ENCODE measurements at places on chromosomes 4 and X.

- no peak for DNase-seq
Measured at GRCh38 chrX:134625315-134625718, 33.0 kb downstream of the PLAC1 start.

DNA sequence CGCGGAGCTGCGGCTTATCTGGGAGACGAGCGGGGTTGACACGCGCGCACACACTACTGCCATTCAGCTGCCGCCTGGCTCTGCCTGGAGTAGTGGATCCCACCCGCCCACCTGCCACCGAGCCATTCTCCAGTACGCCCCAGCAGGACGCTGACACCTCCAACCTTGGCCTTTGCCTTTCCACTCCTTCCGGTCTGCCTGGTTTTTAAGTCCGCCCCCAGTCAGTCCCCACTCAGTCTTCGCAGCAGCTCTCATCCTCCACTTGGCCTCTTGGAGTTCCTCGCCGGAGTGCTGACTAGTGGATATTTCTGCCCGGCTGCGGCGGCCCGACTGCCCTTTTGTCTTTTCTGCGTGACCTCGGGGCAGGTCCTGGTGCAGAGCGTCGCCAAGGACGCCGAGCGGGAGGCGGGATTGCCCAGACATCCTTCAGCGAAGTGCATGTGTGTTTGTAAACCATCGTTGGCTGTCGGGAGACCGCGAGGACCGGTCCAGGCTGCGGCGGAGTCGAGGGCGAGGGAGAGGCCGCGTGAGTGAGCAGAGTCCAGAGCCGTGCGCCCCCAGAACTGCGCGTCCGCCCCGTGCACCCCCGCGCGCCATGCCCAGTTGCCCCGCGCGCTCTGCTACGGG lies 1.1 kb downstream of the SLIT2 start:
- DNase-seq, result no peak

GRCh38 chr4:104093247-104093646 lies 373.5 kb upstream of the TACR3 start:
- no peak for DNase-seq

GRCh38 chr4:38162240-38162784 lies 202.1 kb downstream of the PTTG2 start:
- DNase-seq, result no peak

DNA sequence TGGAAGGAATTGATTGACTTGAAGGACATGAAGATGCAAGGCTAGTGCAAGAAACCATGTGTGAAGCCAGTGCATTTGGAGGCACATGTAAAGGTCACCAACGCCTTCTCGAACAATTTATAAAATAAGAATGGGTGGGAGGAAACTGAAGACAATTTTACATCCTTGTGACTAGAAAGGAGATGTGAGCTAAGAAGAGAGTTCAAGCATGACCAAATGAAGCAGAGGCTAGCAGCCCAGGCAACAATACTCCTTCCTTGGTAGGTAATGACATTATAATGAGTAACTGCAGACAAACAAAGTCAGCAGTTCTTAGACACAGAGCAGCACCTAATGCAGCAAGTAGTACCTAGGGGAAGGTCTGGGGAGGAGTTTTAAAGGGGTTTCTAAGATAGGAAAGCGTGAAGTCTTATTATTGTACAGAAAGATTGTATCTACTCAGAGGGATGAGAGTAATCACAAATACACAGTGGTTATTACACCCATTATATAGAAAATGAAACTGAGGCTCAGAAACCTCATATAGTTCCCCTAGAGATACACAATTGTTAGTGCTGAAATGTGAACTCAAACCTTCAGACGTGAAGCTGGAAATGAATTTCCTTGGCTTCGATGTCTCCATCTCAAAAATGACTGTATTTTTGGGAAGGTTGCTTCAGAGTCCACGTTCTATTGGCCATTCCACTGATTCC lies 56.1 kb downstream of the ATXN3L start:
- no peak for DNase-seq

GRCh38 chr4:114209584-114209983 lies 230.1 kb upstream of the ARSJ start:
- no peak for DNase-seq

- no peak for DNase-seq
Measured at GRCh38 chrX:133495464-133496391, 80.4 kb upstream of the GPC4 start.

DNA sequence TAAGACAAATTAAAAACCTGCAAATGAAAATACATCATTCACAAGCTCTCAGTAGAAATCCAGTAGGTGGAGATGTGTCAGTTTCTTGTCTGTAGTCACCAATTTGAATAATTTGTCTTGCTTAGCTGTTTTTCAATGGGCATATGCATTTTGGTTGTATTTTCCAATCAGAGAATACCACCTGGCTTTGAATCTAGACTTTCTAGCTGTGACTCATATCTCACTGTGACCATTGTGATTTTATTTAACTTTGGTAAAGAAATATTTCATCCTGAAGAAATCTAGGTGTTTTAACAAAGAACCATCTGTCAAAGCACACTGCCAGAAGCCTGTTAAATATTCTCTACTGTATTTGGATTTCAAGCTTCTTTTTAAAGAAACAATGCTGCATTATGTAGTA lies 1650.6 kb upstream of the IGFBP7 start:
- no peak for DNase-seq

- no peak for DNase-seq
Measured at GRCh38 chrX:7115557-7115956, 32.0 kb upstream of the STS start.

DNA sequence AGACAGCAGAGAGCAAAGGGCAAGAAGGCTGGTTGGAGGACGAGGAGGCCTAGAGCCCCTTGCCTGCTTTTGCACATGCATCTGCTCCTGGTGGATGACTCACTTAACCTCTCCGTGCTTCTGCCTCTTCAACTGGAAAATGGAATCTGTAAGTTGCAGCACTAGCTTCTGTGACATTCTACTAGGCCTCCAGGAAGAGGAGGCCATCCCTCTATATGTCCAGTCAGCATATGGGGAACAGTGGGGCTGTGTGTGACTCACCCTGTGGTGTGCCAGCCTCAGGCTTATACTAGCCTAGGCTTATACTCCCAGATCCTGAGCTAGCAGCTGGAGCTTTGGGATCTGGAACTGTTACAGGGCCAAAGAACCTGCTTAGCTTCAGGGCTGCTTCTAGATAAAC lies 36.0 kb downstream of the RTL9 start:
- DNase-seq, result no peak

DNA sequence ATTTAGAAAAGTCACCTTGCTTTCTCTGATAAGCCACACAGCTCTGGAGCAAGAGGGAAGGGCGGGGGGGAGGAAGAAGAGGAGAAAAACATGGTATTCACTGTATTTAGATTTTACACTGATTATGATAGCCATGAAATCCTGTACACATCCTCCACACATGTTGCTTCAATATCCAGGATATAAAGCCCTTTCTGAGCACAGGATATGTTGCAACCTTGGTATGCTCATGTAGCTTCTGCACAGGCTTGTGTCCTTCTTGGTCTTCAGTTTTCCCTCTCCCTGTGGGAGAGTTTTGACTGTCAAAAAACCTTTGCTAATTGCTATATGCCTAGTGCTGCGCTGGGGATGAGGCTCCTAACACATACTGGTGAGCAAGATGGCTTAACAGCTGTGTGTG lies 61.9 kb upstream of the DAPP1 start:
- no peak for DNase-seq

GRCh38 chr4:184166736-184167135 lies 50.9 kb downstream of the ENPP6 start:
- DNase-seq, result no peak

- DNase-seq, result no peak
Measured at GRCh38 chr4:128871948-128872347, 62.4 kb downstream of the JADE1 start.

- DNase-seq, result no peak
Measured at GRCh38 chr4:48205107-48205506, 64.5 kb downstream of the TEC start.

DNA sequence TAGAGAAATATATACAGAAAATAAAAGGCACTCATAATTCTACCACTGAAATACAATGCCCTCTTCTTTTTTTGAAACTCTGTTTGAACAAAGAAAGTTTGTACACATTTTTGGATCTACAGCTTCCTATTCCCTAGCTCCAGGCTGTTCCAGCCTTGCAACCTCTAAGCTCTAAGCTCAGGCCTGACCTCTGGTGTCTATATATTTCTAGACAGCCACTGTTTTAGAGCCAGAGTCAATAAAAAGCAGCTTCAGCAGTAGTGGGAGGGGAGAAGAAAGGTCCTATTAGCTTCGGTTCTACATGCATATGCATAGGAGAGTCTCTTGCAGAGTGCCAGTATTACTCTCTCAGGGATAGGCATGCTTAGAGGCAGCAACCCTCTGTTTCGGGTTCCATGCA lies 39.7 kb downstream of the CLDN2 start:
- DNase-seq, result no peak

DNA sequence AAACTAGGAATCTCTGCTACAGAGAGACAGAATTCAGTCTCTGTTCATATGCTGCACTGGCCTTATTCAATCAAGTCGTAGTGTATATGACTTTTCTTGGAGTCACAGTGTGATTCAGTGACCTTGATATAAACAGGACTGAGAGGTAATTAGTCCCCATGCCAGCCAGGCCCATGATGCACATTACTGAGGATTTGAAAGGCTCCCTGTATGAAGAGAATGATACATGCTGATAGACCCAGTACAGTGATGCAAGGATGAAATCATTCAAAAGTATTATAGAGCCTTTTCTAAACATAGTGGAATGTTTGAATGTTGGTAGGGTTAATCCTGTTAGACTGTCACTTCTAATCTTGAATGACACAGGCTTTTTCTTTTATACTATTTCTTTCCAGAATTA lies 34.1 kb downstream of the ANXA3 start:
- no peak for DNase-seq

- no peak for DNase-seq
Measured at GRCh38 chr4:2193326-2193725, 48.6 kb downstream of the HAUS3 start.

GRCh38 chr4:139511320-139511719 lies 44.7 kb downstream of the SETD7 start:
- DNase-seq, result no peak

DNA sequence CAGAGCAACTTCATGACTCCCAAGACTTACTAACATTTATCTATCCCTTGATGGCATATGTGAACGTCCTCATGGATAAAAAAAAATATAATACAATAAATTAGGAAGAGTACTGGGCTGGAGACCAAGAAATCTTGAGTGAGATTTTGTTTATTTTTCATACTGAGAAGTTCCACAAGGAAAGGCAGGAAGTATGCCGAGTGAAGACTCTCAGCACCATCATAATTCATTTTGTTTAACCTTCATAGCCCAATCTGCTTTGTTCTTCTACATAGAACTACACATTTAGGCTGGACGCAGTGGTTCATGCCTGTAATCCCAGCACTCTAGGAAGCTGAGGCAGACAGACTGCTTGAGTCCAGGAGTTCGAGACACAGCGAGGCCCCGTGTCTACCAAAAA lies 198.3 kb downstream of the NSUN7 start:
- DNase-seq, result no peak

DNA sequence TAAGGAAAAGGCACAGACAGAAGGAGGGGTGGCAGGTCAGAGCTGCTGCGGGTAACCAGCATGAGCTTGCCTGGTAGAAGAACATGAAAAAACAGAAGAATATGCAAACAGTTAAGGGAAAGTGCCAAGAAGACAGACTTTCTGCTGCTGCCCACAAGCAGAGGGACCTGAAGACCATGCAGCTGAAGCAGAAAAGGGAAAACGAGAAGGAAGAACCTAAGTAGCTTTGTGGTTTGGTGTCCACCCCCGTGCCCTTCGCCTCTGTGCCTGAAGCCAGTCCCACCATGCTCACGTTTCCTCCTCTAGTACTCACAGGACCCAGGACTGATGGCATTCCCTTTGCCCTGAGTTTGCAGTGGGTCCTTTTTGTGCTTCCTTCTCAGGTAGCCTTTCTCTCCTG lies 62.8 kb downstream of the UBA6 start:
- no peak for DNase-seq

- peak; percentile 29 for DNase-seq
Measured at GRCh38 chr4:112523008-112523721, 7.2 kb upstream of the NEUROG2 start.

DNA sequence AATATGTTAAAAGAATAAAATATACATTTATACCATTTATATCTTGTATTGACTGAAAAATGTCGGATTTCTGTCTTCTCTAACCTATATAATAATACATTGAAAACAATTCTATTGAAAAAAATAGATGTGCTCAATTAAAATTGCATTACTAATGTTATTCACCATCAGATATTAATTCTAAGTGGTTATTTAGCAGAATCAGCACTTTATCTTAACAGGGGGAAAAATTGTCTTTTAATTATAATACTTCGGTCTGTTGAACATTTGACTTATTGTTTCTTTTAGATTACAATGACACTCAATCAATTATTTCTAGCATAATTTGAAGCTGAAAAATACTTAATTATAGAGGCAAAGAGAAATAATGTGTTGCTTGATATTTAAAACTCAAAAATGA lies 220.3 kb downstream of the PABPC4L start:
- DNase-seq, result no peak

GRCh38 chr4:173485164-173485563 lies 44.9 kb downstream of the HAND2 start:
- no peak for DNase-seq

DNA sequence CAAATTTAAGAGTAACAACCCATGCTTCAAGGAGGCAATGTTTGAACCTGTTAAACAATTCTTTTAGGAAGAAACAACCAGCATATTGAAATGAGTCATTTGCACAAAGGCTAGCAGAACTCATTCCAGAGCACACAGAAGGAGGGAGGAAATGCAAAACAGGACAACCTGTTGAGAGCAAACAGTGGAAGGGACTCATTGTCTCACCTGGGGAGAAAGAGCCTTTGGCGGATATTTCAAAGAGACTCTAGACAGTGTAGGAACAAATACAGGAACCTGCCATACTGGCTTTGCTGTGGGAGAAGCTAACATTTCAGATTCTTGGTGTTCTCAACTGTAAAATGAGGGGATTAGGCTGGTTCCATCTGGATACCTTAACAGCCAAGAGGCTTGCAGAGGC lies 14.8 kb upstream of the RASGEF1B start:
- no peak for DNase-seq

GRCh38 chr4:15652841-15653240 lies 2.3 kb downstream of the FBXL5 start:
- no peak for DNase-seq

DNA sequence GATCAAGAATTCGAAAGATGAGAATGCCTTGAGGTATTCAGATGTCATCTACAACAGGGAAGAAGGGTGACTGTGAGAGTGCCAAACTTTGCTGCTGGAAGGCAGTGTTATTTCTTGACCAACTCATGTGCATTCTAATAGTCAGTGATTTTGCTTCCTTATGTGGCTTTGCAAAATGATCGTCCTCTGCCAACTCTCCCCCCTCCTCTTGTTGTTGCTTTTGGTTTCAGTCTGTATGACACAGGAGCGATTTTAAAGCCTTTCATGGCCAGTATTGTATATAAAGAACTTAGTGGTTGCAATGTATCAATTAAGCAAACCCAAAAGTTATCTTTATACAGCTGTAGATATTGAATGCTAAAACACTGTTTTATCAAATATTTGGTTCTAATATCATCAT lies 379.1 kb downstream of the IL1RAPL1 start:
- DNase-seq, result no peak

DNA sequence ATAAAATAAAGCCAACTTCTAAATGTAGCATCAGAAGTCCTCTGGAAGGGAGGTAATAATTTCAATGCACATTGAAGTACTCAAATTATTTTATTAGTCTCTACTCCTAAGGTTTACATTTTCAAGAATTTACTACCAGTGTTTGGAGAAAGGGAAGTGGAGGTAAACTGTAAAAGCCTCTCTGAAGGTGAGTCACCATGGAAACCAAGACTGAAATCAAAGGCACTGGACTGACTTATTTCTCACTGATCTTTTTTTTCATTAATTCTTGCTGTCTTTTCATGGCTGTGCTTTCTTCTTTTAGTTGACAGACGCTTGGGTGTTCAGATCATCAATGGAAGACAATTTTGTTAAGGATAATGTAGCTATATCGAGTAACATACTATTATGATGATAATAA lies 9.7 kb downstream of the SLC39A8 start:
- DNase-seq, result no peak

Measured in stimulated activated CD4-positive, alpha-beta T cell treated with anti-CD3 and anti-CD28 coated beads, Interleukin-2, amount 100 ng/mL, for 24 hours (primary cell).